H54 (cell line): ENCODE measurements at places on chromosomes 3 and 15.

- DNase-seq = peak; percentile 7
Observed at GRCh38 chr3:178393824-178394223, 142.4 kb upstream of the KCNMB2 start.

DNA sequence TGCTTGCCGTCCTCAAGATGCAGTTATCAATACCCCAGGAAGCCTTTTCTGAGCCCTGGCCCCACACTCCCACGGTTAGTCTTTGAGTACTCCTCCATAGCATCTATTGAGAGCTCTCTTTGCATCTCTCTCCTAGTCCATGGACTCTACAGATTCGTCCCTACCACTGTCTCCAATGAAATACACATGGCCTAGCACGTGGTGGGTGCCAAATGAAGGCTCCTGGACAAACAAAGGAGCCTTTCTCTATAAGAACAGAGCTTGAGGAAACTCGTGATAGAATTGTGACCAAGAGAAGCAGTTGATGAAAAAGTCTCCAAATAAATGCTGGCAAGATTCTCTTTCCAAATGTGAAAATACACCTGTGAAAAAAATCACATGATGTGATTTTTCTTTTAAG lies 166.1 kb downstream of the GABRG3 start:
- DNase-seq = no peak

DNA sequence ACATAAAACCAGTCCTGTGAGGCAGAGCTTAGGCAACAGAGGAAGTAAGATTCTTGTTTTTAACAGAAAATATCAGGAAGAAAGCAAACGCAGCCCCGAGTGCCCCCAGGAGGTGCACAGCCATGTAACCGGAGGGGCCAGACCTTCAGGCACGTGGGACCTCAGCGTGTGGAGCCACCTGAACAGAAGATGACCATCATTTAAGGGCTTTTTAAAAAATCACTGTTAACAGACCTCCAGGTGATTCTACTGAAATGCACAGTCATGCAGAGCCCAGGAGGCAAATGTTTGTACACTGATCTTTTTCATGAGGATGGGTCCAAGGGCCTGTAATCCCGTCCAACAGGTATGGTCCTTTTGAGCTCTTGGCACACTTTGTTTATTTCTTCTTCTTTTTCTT lies 38.8 kb downstream of the SPG21 start:
- DNase-seq = no peak

DNA sequence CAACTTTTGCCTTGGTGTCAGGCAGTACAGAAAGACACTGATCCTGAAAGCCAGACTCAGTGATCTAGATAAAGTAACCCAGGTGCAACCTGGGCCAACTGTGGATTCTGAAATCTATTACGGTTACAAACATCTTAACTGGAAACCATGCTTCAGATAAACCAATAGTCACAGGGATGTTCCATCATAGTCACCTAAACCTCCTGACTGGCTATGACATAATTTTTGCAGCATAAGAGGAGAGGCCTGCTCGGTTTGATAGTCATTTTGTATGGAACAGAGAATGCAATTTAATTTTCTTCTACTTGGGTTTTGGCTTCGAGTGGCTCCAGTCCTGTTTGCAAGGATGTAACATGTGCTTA lies 3.7 kb downstream of the SLCO3A1 start:
- no peak for DNase-seq

GRCh38 chr3:21613372-21614070 lies 137.5 kb downstream of the ZNF385D start:
- DNase-seq = no peak

GRCh38 chr3:183349421-183350157 lies 78.8 kb downstream of the MCF2L2 start:
- DNase-seq = no peak

DNA sequence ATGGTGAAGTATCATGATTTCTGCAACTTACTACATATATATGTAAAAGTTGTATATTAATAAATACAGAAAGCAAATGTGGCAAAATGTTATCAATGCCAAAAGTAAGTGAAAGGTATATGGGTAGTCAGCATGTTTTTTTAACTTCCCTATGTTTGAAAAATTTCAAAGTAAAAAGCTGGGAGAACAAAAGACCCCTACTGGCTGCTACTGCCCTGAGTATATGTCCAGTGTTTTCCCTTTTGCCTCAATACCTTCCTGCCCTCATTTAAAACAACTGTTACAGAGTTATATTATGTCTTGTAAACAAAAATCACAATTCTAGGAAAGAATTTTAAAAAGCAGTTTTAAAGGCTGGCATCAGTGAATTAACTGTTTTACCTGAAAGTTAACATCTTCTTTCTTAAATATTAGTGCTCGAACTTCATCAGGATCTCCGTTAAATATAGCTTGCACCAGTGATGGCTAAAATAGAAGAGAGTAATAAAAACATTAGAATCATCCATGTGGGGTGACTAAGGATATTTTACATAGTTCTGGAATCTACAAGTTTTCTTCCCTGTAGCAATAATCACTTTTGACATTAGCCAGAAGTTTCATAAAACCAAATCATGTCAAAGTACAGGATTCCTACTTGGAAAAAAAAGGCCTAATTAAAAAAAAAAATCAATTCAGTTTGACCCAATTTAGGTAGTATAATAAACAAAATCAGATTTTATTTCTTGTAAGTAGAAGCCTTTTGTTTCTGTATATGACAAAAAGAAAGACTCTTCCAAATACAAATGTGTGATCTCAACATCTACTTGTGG lies 2.7 kb downstream of the ANKRD28 start:
- no peak for DNase-seq

GRCh38 chr15:79896131-79896633 lies 632 bp downstream of the MTHFS start:
- DNase-seq = no peak

DNA sequence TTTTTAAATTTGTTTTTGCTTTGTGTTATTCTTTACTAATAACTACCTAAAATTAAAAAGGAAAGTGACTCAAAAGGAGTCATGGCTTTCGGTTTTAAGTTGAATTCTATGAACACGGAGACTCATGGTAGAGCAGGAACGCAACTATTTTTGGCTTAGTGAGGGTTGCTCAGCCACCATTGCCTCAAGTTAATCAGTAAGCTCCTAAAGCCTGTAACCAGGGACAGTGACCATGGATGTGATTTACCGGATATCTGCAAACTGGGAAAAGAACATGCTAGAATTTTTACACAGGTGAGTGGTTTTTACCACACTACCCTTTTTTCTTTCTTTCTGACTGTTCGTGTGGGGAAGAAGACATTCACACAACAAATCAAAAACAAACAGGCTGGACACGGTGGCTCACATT lies 11.8 kb downstream of the SLC12A8 start:
- no peak for DNase-seq

DNA sequence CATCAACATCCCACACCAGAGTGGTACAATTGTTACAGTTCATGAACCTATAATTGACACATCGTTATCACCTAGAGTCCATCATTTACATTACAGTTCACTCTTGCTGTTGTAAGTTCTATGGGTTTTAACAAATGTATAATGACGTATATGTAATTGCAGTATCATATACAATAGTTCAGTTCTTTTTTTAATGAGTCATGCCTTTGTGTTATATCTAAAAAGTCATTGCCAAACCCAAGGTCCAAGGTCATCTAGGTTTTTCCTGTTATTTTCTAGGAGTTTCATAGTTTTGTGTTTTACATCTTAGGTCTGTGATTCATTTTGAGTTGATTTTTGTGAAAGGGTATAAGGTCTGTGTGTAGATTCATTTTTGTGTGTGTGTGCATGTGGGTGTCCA lies 160.9 kb upstream of the GALNT15 start:
- DNase-seq = no peak

- no peak for DNase-seq
Observed at GRCh38 chr15:49810720-49811119, 189.9 kb downstream of the DTWD1 start.

GRCh38 chr15:68691705-68692104 lies 112.9 kb downstream of the CORO2B start:
- DNase-seq = no peak

DNA sequence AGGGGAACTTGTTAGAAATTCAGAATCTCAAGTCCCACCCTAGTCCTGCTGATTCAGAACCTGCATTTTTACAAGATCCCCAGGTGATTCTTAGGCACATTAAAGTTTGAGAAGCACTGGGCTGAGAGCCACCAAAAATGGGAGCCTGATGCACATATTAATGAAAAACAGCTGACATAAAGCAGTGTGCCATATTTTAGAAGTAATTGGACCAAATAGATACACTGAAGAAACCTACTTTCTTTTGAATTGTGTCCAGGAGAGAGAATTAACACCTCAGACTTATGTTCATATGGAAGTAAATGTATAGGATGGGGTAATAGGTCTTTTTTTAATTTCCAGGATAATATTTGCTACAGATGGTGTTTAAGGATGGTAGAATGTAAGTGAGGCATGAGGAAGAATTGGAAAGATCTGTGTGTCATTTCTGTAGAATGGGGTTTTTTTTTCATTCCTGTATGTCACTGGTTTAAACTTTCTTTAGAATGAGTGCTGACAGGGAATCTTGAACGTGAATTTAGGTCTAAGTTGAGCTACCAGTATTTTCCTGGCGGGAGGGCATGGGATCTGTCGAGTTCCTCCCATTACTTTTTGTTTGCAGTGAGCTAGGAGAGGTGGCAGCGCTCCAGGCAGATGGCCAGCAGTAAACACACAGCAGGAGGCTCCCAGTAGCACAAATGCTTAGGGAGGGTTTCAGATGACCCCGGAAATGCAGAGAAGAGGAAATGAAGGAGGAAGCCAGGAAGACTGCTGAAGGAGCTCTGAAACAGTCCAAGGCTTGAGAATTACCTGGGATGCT lies 185.6 kb downstream of the PLCL2 start:
- DNase-seq = peak; percentile 35

DNA sequence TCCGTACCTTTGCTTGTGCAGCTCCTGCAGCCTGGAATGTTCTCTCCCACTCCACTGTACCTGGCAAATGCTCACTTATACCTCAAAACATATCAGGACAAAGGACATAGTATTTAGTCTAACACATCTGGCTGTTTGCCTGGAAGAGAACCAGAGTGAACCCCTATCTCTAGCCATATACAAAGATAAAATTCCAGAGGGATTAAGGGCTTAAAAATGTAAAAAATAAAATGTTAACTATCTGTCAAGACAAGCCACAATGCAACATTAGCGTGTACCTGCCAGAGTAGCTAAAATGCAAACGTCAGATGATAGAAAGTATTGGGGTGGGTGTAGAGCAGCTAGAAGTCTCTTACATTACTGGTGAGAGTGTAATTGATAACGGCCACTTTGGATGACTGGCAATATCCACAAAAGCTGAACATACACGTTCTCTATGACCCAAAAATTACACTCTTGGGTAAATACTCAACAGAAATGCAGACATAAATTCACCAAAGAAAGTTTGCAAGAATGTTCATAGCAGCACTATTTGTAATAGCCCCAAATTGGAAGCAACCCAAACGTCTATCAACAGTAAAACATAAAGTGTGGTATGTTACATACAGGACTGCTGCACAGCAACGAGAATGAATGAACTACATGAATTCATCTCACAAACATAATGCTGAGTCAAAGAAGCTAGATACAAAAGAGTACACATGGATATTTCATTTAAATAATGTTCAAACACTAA lies 18.2 kb upstream of the ADPGK start:
- DNase-seq = no peak

- DNase-seq = no peak
Observed at GRCh38 chr3:161356287-161356686, 15.0 kb downstream of the SPTSSB start.

DNA sequence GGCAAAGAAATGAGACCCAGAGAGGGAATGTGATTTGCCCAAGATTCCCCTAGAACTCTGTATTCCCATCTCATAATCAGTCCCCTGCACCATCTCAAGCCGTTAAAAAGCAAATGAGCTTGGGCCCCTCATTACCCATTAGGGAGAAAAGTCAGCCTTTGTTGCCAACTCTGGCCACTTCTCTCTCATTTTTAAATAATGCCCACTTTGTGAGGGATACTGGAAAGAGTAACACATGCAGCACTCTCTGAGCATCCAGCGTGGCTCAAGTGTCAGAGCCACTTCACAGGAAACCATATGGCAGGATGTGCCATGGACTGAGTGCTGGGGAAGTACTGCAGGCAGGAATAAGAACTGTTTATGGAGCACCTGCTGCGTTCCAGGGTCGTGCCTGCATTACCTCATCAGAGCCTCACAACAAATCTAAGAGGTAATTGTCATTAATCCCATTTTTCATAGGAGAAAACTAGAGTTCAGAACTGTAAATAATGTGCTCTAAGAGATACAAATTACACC lies 49.8 kb upstream of the SLC6A1 start:
- DNase-seq = no peak

GRCh38 chr15:101170568-101171350 lies 81.1 kb downstream of the CHSY1 start:
- peak; percentile 52 for DNase-seq

GRCh38 chr3:105767216-105767615 lies 101.6 kb downstream of the CBLB start:
- DNase-seq = no peak

GRCh38 chr3:195095035-195095703 lies 175.8 kb downstream of the XXYLT1 start:
- no peak for DNase-seq

GRCh38 chr3:55294557-55294956 lies 192.5 kb downstream of the WNT5A start:
- DNase-seq = no peak

- peak; percentile 9 for DNase-seq
Observed at GRCh38 chr3:60636846-60637245, 614.4 kb downstream of the FHIT start.

- DNase-seq = no peak
Observed at GRCh38 chr3:126151562-126152302, 28.7 kb downstream of the ALDH1L1 start.

GRCh38 chr3:77001062-77001701 lies 38.7 kb upstream of the ROBO2 start:
- DNase-seq = no peak

DNA sequence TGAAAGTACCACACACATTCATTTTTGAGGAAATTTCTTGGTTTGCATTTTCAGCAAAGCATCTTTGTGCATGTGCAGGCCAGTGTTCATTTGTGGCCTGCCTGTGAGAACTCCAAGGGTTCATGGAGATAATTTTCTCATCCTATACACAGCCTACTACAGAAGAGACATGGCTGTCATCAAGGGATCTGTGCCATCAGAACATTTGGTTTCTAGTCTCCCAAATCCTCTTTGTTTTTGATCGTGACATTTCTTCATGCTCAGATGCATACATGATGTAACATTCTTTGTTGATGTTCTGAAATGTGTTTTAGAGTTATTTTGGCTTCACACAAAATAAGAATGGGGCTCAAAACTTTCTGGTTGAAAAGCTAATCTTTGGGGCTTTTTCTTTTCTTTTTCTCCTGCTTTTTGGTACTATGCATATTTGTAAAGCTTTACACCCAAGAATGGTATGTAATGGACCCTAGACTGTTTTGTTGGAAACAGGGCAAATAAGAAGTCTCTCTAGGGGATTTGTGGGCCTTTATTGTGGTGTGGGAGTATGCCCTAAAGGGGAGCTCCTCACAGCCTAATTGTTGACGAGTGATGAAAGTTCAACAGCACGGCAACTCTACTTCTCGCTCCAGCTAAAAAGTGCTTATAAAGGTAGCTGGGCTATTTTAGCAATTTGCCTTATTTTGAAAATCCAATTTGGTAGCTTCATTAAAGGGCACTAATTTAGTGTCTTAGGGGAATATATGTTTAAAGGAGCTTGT lies 3.2 kb upstream of the ARPP21 start:
- no peak for DNase-seq
